ENCODE measurements at places on chromosomes 7 and 10. TPM values are rescaled to one million over a fixed set of nuclear protein-coding genes. Genes with fewer than 3 reads are reported as not detected.

Gene MSMB
- total RNA-seq, result not detected

Gene MMRN2
- 3.6 TPM for total RNA-seq

Gene FAM237B
- not detected for total RNA-seq

Gene SLC12A9
- 29.9 TPM for total RNA-seq

Gene SORCS1
- not detected for total RNA-seq

Gene NRG3
- not detected for total RNA-seq

Gene ASAH2B
- total RNA-seq, result 1.3 TPM

Gene THSD7A
- 1.6 TPM for total RNA-seq

Gene GBX1
- total RNA-seq, result not detected

Gene CHAT
- not detected for total RNA-seq

Gene CTAGE4
- 2.0 TPM for total RNA-seq

Gene HOXA3
- 3.0 TPM for total RNA-seq

Gene TMEM196
- not detected for total RNA-seq

All from smooth muscle cell of trachea (primary cell).